ENCODE measurements at places on chromosomes 5 and 9.
A peak's percentile ranks its signal among the peaks of the same experiment; 100 is the strongest.

- H3K4me3 ChIP-seq, result no peak overlapping the region
- no peak overlapping the region for H3K27ac ChIP-seq
These were observed 4.2 kb upstream of the GDNF start for GRCh38 chr5:37844009-37844408.

DNA sequence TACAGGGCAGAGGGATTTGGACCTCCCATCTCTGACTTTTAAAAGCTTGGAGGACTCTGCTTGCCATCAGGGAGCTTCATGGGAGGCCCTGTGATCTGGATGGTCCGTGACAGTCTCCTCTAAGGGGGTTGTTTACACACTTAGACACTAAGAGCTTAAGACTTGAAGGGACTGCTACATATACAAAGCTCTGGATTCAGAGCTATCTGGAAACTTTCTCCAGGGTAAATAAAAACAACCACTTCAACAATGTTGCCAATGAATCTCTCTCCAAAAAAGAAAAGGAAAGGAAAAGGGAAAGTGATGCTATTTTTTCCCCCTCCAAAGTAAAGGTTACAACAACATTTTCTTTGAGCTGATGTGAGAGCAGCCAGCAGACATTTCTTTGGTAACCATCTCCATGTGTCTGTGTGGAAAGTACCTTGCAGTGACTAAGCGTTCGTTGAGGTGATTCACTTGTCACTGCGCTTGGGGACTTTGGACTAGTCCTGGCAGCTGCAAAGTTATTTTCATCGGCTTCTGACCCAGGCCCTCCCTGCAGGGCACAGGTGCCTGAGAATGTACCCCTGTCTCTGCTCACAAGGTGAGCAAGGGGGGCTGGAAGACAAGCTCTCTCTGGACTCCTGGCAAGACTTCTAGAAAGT is 262.1 kb upstream of the KLF4 start:
- DNase-seq, result no peak
- H3K4me1 ChIP-seq, result no peaks in the 10 kb centered on the region
- H3K36me3 ChIP-seq, result no peaks in the 10 kb centered on the region
- no peak overlapping the region for H3K27ac ChIP-seq

DNA sequence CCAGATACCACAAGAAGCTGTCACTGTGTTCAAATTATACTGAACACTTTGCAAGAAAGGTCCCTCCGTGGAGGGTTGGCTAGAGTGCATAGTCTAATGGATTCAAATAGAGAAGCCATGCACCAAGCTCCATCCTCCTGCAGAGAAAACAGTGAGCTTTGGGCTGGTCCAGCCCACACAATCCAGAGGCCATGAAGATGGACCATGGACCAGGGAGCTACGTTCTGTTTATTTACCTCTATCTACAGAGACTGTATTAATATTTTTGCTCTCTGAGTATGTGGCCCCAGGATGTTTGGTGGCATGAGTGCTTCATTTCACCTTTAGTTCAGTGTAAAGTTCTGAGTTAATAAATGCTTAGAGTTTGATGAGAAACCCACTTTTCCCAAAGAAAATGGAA is 114.8 kb upstream of the PJA2 start:
- no peak overlapping the region for H3K4me3 ChIP-seq
- no peak overlapping the region for H3K27ac ChIP-seq

GRCh38 chr5:32583582-32584232 is 1.6 kb upstream of the SUB1 start:
- no peaks in the 10 kb centered on the region for H3K27me3 ChIP-seq
- H3K27ac ChIP-seq, result peak overlapping the region; percentile 95
- peak overlapping the region; percentile 72 for H3K4me3 ChIP-seq
- peaks cover 14% of the 10 kb centered on the region for H3K36me3 ChIP-seq
- H3K4me1 ChIP-seq, result peaks cover 88% of the 10 kb centered on the region
- DNase-seq, result no peak

DNA sequence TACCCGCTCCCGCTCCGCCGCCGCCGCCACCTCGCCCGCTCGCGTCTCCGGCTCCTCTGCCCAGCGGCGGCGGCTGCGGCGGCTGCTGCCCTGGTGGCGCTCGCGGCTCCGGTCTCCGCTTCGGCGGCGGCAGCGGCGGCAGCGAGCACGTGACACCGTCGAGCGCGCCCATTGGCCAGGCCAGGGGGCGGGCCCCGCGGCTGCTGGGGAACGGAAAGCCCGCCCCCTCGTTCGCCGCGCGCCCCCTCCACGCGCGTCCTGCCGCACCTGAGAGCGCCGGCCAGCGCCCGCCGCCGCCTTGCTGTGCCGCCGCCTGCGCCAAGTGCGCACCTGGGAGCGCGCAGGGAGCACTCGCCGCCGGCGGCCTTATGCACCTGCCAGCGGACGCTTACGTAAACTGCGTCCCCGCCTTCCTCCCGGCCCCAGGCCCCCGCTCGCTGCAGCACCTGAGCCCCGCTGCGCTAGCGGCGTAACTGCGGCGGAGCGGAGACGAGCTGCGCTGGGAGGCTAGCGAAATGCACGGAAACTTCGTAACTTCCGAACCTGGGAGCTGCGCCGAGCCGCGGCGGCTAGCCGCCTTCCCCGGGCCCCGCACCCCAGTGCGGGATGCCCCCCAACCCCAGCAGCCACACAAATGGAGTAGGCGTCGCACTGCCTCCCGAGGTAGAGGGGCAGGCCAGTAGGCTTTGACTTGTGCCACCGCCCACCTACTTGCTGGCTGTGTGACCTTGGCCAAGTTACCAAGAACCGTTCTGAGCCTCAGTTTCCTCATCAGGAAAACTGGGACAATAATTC is at the start of gene STRBP:
Gene STRBP (minus strand): TSS at position 122 of the 795 bp plus-strand sequence. CDS start 84,452 bp downstream, outside the sequence.
- H3K27ac ChIP-seq, result peak within 1 kb of the TSS; percentile 78
- peak within 1 kb of the TSS; percentile 83 for H3K4me3 ChIP-seq
- peaks cover 47% of the 10 kb centered on the region for H3K4me1 ChIP-seq
- H3K27me3 ChIP-seq, result no peaks in the 10 kb centered on the region
- H3K36me3 ChIP-seq, result no peaks in the 10 kb centered on the region
- DNase-seq, result peak; percentile 96

DNA sequence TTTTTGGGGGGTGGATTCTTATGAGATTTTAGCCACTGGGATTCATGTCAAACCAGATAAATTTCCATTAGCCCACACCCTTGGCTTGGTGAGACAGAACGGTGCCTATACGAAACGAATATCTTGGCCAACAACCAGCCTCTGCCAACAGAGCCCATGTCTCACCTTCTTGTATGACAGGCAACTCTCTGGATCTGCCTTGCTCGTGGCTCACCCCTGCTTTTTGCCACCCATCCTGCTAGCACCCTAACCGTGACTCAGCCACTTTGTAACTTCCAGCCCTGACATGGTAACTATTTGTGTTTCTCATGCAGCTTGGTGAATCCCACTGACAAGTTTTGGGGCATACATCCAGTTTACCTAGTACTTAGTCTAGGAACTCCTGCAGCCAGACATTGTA is 457.0 kb downstream of the SPATA31D1 start:
- no peak overlapping the region for H3K27ac ChIP-seq
- DNase-seq, result no peak
- H3K36me3 ChIP-seq, result no peaks in the 10 kb centered on the region
- no peaks in the 10 kb centered on the region for H3K27me3 ChIP-seq

DNA sequence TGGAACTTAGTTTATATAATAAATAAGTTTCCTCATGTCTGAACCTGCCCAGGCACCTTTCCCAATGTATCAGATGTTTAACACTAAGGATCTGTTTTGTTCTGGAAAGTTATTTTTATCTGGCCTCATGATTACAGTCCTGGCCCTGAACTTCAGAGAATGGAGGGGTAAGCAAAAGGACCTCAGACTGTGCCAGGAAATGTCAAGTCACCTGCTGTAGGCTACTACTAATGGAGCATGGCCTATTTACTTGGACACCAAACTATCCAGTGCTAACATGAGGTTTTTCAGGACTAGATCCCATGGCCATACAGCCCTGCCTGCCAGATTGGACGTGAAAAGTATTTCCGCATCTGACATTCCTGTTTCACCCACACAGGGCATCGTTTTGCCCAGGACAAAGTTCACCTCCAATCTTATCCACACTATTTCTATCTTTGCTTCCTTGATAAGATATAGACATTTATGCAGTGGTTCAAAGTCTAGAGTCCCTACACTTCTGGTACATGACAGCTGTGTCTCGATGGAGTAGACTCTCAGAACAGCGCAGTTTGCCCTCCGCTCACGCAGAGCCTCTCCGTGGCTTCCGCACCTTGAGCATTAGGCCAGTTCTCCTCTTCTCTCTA is at the start of gene BTNL8:
Gene BTNL8 (plus strand): TSS at position 539 of the 626 bp plus-strand sequence. CDS start 152 bp downstream, outside the sequence.
- peaks cover 4% of the 10 kb centered on the region for H3K4me1 ChIP-seq
- H3K27ac ChIP-seq, result no peak within 1 kb of the TSS
- H3K4me3 ChIP-seq, result no peak within 1 kb of the TSS
- peaks cover 7% of the 10 kb centered on the region for H3K27me3 ChIP-seq
- no peaks in the 10 kb centered on the region for H3K36me3 ChIP-seq

DNA sequence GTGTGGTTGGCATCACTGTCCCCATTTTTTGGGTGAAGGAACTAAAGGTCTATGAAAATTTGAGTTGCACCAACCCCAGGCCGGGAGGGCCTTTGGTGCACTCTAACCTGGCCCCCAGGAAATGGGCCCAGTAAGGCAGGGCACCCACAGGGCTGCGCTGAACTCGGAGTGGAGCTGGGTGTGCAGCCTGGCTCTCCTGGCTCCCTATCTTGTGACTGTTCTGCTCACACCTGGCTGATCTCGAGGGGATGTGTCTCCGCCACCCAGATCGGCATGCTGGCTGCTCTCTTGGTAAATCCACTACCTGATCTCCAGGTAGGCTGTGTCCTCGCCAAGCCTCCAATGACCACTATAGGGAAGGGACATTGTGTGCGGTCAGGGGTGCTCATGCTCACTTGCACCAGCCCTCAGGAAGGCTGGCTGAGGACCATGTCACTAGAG is 259.8 kb downstream of the NSG2 start:
- no peak overlapping the region for H3K4me3 ChIP-seq
- peaks cover 13% of the 10 kb centered on the region for H3K27me3 ChIP-seq
- H3K27ac ChIP-seq, result no peak overlapping the region
- no peak for DNase-seq

GRCh38 chr5:170469414-170469813 is 34.4 kb upstream of the KCNIP1 start:
- no peak overlapping the region for H3K27ac ChIP-seq
- H3K4me1 ChIP-seq, result no peaks in the 10 kb centered on the region

DNA sequence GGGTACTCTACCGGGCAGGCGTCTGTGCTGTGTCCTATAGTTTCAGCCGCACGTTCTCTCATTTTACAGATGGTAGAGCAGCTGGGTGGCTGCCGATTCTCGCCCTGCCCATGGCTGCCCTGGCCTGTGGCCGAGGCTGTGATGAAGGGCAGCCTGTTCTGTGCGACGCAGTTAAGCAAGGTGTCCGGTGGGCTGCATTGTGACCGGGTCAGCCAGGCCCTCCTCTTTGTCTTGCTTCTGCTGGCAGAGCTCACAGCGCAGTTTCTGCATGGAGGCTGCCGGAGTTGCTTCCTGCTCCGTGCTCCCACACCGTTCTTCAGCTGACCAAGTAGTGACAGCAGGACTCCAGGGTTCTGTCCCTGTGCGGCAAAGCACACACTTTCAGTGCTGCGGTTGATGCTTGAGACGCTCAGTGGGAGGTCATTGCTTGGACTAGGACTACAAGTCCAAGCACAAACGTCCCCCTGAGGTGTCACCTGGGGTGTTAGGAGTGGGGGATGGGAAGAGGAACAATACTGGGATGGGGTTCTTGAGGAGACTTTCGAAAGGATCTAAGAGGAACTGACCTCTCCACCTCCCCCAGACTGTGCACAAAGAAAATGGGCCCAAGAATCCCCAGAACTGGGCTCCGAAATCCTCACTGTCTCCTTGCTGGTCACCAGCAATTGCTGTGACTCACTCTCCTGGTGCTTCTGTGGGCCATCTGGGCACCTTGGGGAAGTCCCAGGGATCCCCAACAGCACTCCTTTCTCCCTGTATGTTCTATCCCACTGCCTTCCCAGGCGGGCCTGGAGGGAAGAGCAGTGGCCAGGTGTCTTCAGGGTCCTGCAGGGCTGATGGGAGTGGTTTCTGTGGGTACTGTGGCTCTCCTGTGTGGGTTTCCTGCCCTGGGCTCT is 58.2 kb downstream of the GADD45G start:
- peaks cover 3% of the 10 kb centered on the region for H3K4me1 ChIP-seq
- no peak for DNase-seq

DNA sequence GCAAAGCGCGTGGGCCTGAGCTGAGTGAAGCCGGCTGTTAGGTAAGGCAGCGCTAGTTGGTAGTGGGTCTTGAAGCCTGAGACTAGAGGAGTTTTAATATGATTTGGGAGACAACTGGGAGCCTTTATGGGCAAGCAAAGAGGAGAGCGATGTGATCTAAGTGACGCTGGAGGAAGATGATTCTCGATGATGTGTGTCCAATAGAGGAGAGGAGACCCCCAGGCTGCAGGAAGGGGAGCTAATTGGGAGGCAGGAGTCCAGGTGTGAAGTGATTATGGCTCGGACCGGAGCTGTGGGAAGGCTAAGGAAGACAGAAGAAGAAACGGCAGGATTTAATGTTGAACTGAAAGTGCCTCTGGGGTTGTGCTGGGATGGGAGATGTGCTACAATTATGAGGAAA is 482.9 kb upstream of the KIF2A start:
- no peaks in the 10 kb centered on the region for H3K4me1 ChIP-seq
- no peak overlapping the region for H3K4me3 ChIP-seq
- no peaks in the 10 kb centered on the region for H3K27me3 ChIP-seq
- no peak for DNase-seq

GRCh38 chr5:177380805-177381126 is 3.5 kb upstream of the SLC34A1 start:
- H3K4me1 ChIP-seq, result peaks cover 3% of the 10 kb centered on the region
- peaks cover 11% of the 10 kb centered on the region for H3K27me3 ChIP-seq
- H3K27ac ChIP-seq, result no peak overlapping the region
- no peak for DNase-seq

DNA sequence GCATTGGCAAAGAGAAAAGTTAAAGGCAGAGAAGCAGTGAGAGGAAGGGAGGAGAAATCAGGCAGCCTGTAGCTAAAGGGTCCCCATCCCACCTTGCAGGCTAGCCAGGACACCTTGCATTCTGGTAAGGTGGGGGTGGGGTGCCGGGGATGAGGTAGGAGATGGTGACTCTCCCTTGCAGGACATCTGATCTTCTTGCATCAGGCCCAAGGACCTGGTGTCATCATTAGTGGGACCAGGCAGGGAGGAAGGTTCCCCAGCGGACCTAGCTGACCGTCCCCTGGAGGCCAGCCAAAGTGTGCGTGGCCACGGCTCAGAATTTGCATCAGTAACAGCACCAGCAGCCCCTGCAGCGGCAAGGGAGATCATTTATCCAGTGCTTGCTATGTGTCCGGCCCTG is 21.7 kb upstream of the CYSTM1 start:
- H3K4me1 ChIP-seq, result peaks cover 10% of the 10 kb centered on the region
- H3K27me3 ChIP-seq, result no peaks in the 10 kb centered on the region
- no peak overlapping the region for H3K4me3 ChIP-seq
- DNase-seq, result no peak

Data from activated B cell treated with CpG ODN at 0.5 μM for 24 hours (primary cell).